HepG2 (cell line): ENCODE measurements at places on chromosomes 4 and X. TPM values are rescaled to one million over a fixed set of nuclear protein-coding genes. Genes with fewer than 3 reads are reported as not detected.
A peak's percentile ranks its signal among the peaks of the same experiment; 100 is the strongest.

GRCh38 chrX:99001286-99001685 is 1408.8 kb downstream of the PCDH19 start:
- no peak for DNase-seq

GRCh38 chr4:36026348-36026880 is 217.9 kb downstream of the ARAP2 start:
- no peak for DNase-seq

GRCh38 chr4:83369831-83370639 is 35.4 kb upstream of the HPSE start:
- DNase-seq = peak; percentile 44

- DNase-seq = no peak
These were observed 115.7 kb upstream of the MAGEB16 start for GRCh38 chrX:35682476-35682875.

- no peak for DNase-seq
These were observed 85.6 kb downstream of the SHROOM2 start for GRCh38 chrX:9871701-9872268.

GRCh38 chr4:95394752-95395306 is 153.9 kb downstream of the UNC5C start:
- DNase-seq = no peak

DNA sequence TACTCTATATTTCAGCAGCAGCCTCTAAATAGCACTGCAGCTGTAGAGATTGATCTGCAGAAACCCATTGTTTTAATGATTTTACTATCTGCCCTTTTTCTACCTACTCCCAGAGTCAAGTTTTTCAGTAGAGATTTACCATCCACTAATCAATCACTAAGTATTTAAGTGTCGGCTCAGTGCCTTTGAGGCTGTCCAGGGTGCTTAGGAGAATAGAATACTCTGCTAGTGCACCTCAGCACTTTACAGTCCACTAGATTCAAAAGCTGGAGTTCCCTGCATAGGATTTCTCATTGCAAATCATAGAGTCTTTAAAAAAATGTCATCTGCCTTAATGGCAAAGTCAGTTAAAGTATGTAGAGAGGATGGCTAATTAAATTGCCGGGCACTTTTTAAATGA is 29.6 kb upstream of the ANAPC4 start:
- DNase-seq = no peak

DNA sequence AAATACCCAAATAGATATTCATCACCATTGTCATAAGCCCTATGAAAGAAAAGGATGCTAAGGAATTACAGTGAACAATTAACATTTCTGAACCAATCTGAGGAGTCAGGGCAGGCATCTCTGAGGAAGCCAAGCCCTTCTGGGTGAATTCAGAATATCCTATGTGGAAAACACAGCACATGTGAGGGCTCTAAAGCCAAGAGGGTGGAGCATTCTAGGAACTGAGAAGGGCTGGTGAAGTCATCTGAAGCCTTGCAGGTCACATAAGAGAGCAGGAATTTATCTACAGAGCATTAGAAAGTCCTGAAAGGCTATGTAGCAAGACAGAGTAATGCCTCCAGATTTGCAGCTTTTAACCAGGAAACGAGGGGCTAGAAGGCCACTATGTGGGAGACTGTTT is 195.7 kb downstream of the SPATA18 start:
- no peak for DNase-seq

- peak; percentile 18 for DNase-seq
These were observed 134.1 kb downstream of the OR13H1 start for GRCh38 chrX:131677655-131678628.

GRCh38 chrX:133538148-133538547 is 122.9 kb upstream of the GPC4 start:
- DNase-seq = no peak

GRCh38 chr4:77163641-77164040 is 6.6 kb downstream of the CCNG2 start:
- no peak for DNase-seq

DNA sequence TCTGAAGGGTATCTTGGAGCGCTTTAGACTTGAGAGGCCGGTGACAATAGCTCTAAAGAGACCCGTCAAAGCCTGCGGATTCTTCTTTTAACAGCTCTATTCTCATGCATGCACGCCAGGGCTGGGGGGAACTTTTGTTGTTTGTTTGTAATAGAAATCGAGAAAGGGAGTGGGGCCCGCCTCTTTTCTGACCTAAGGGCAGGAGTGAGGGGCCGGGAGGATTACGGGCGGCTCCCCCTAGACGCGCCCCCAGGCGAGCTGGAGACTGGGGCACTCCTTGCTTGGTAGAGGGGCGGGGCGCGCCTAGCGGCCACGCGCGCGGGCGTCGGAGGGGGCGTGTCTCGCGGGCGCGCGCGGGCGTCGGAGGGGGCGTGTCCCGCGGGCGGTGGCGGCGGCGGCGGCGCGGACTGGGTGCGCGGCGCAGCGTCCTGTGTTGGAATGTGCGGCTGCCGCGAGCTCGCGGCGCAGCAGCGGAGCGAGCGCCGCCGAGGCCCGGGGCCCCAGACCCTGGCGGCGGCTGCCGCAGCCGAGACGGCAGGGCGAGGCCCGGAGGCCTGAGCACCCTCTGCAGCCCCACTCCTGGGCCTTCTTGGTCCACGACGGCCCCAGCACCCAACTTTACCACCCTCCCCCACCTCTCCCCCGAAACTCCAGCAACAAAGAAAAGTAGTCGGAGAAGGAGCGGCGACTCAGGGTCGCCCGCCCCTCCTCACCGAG is at the start of gene REST:
REST (plus strand) TSS at position 412 of the 717 bp plus-strand sequence. CDS start 2,739 bp downstream, outside the sequence.
- peak; percentile 21 for DNase-seq

- no peak for DNase-seq
These were observed 575 bp downstream of the RCHY1 start for GRCh38 chr4:75513526-75514130.

GRCh38 chr4:94525993-94526728 is 74.4 kb downstream of the PDLIM5 start:
- no peak for DNase-seq

DNA sequence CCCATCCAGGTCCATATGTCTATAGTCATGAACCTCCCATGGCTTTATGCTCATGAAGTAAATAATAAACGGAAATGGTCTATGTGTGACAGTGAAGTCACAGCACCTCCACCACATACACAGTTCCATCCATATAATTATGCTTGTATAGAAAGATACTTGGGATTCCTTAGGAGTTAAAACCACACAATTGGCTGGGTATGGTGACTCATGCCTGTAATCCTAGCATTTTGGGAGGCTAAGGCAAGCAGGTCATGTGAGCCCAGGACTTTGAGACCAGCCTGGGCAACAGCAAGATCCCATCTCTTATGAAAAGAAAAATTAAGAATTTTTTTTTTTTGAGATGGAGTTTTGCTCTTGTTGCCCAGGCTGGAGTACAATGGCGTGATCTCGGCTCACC is 55.6 kb upstream of the RBM47 start:
- peak; percentile 26 for DNase-seq

- DNase-seq = peak; percentile 13
These were observed 251.4 kb upstream of the DDX53 start for GRCh38 chrX:22748093-22748999.

GRCh38 chrX:48897625-48898306 is at the start of the genes PQBP1 and TIMM17B:
Gene PQBP1, plus strand, starts transcription at chrX:48897930. Its CDS starts 580 bp downstream, at chrX:48898510.
Gene TIMM17B, minus strand, starts transcription at chrX:48897768. Its CDS starts 19 bp downstream, at chrX:48897749.
- DNase-seq = peak; percentile 93

GRCh38 chr4:139978692-139979091 is 175.3 kb downstream of the MAML3 start:
- DNase-seq = no peak

DNA sequence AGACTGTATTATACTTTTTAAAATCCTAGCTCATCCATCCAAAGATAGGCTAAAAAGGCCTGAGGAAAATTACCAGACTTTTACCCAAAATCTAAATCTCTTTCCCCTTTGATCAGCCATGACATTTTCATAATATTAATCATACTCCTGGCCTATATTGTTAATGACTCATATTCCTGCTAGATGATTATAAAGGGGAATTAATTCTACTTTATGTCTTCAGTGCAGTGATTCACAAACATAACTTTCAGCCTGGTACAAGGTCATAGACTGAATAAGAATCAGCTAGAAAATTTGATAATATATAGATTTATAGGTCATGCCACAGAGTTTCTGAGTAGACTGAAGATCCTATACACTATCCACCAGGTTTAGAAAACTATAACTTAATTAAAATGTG is 1905.4 kb downstream of the C4orf33 start:
- DNase-seq = no peak

- DNase-seq = no peak
These were observed 282.5 kb downstream of the ZIC3 start for GRCh38 chrX:137848266-137848905.

DNA sequence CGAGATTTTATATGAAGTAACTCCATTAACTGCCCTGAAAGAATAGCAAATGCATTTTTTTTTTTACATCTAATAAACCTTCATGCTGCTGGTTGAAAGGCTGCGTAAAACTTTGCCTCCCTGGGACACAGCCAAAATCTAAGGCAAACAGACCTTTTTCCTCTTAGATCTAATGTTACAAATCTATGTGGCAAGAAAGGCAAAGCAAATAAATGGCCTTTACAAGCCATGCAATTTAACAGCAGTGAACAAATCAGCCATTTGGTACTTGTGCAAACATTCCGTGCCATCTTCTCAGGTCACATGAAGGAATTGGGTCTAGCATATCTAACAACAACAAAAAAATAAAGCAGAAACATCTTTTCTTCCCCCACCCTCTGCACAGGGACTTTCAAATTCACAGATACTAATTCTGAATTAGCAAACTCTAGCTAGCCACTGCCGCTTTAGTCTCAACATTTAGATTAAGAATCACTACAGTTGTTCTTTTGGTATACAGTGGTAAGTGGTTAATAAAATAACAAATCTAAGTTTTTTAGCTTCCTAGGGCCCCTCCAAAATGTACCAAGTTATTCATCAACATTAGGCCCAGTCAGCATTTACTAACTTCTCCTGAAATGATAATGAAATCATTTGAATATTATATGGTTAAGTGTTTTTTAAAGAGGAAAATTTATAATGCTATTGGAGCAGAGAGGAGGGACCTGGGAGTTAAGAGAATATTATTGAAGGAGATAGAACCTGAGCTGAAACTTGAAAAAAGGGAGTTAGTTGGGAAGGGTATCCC is 593.8 kb downstream of the SMARCA1 start:
- DNase-seq = peak; percentile 86

- DNase-seq = no peak
These were observed 19.1 kb downstream of the VSIG1 start for GRCh38 chrX:108064001-108064400.

DNA sequence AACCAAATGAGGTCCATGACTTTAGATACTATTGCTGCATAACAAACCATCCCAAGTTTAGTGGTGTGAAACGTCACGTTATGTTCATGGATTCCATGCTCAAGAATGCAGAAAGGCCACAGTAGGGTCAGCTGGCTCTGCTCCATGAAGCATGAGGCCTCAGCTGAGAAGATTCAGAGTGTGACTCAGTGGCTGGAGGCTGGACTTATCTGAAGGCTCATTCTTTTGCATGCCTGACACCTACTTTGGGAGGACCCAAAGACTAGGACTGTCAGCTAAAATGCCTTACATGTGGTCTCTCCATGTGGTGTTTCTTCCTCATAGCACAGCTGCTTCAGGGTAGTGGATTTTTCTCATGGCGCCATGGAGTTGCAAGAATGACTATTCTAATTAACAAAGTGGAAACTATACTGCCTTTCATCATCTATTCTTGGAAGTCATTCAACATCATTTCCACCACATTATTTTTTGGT is 11.5 kb upstream of the CCDC149 start:
- DNase-seq = no peak

- DNase-seq = peak; percentile 7
These were observed 114.6 kb downstream of the TBCK start for GRCh38 chr4:106201373-106201772.

- DNase-seq = no peak
These were observed 59.4 kb downstream of the HMGB2 start for GRCh38 chr4:173274744-173275143.

Gene ASB11
- not detected in 2 replicates for total RNA-seq

Gene HTR2C
- not detected in 2 replicates for total RNA-seq

Gene GBA3
- 0.15 and 0.18 TPM in 2 replicates for total RNA-seq

Gene GSX2
- total RNA-seq = not detected in 2 replicates

Gene KLHL4
- 0.13 and 0.15 TPM in 2 replicates for total RNA-seq

Gene HDAC6
- 57.8 and 80.4 TPM in 2 replicates for total RNA-seq

Gene RBM3
- 182 and 239 TPM in 2 replicates for total RNA-seq

Gene GLRA3
- not detected in 2 replicates for total RNA-seq

Gene POLN
- 0.60 and 0.93 TPM in 2 replicates for total RNA-seq

Gene HMGN5
- 0.24 and 0.36 TPM in 2 replicates for total RNA-seq

Gene RIBC1
- total RNA-seq = 0.29 and 0.55 TPM in 2 replicates

Gene SPRY1
- 22.5 and 24.7 TPM in 2 replicates for total RNA-seq

Gene PCYT1B
- 9.2 and 15.9 TPM in 2 replicates for total RNA-seq

Gene F8A3
- 0.24 TPM in 1 of 2 replicates, not detected in the other for total RNA-seq

Gene SOD3
- not detected in 2 replicates for total RNA-seq

Gene EFHC2
- not detected in 2 replicates for total RNA-seq

Gene RAB41
- not detected in 2 replicates for total RNA-seq
